Esophagus squamous epithelium (tissue), 5 donors: ENCODE measurements at places on chromosomes 11 and 22.

- H3K27me3 ChIP-seq = no peaks in the 10 kb centered on the region
- H3K27ac ChIP-seq = no peak overlapping the region
- DNase-seq = no peak
- H3K36me3 ChIP-seq = no peaks in the 10 kb centered on the region
These were observed 26.5 kb upstream of the CADM1 start for GRCh38 chr11:115530752-115531151.

DNA sequence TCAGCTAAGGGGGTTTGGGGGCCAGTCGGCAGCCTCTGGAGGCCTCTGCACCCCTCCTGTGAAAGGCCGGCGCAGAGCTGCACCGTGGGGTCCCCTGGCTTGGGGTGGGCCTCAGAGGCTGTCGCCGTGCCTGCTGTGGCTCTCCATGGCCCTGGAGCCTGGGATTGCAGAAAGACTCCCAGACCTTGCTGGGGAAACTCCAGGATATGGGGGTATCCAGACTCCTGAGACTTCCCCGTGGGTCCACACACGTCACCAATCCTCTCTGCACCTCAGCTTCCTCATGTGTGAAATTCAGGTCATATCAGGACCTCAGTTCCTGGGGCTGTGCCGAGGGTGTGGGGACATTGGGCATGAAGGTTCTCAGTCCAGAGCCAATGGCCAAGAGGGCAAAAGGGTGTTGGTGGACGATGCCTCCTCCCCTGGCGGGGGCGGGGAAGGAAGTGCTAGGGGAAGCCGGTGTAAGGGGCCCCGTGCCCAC lies 97.1 kb downstream of the KCNQ1 start:
- H3K4me3 ChIP-seq = no peak overlapping the region
- H3K36me3 ChIP-seq = no peaks in the 10 kb centered on the region
- DNase-seq = no peak
- no peaks in the 10 kb centered on the region for H3K27me3 ChIP-seq

GRCh38 chr11:47541070-47541469 lies 11.9 kb downstream of the CELF1 start:
- H3K4me1 ChIP-seq = peaks cover 82% of the 10 kb centered on the region
- H3K27ac ChIP-seq = peak overlapping the region; percentile 81
- no peaks in the 10 kb centered on the region for H3K36me3 ChIP-seq
- DNase-seq = no peak
- H3K4me3 ChIP-seq = no peak overlapping the region
- H3K27me3 ChIP-seq = no peaks in the 10 kb centered on the region

- H3K4me1 ChIP-seq = peaks cover 13% of the 10 kb centered on the region
- H3K27me3 ChIP-seq = no peaks in the 10 kb centered on the region
- peak overlapping the region; percentile 98 for H3K27ac ChIP-seq
- no peaks in the 10 kb centered on the region for H3K36me3 ChIP-seq
These were observed 496 bp downstream of the TMEM9B start for GRCh38 chr11:8963569-8964323.

DNA sequence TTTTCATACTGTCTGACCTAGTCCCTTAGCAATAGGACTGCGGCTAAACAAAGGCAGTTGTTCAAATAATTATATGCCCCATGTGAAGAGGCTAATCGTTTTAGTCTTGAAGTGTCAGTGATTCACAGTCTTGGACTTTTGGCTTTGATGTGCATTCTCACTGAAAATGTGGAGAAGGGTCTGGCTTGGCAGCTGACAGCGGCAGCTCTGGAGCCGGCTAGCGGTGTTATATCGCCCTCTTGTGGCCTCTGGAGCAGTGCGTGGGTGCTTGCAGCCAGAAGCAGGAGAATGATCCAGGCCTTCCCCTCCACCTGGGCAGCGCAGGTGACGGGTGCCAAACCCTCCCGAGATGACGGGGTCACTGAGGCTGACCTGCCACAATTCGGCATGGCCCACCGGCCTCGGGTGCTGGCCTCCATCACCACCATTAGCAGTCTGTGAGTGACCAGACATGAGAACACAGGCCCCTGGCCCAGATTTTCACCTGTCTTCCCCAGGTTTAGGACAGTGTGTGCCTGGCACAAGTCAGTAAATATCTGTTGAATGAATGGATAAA lies 90.3 kb upstream of the PITPNB start:
- no peak overlapping the region for H3K4me3 ChIP-seq
- peaks cover 72% of the 10 kb centered on the region for H3K4me1 ChIP-seq
- no peaks in the 10 kb centered on the region for H3K27me3 ChIP-seq
- peak overlapping the region; percentile 56 for H3K27ac ChIP-seq

GRCh38 chr11:44592125-44592940 lies 26.9 kb downstream of the CD82 start:
- peaks cover 6% of the 10 kb centered on the region for H3K36me3 ChIP-seq
- peak overlapping the region; percentile 43 for H3K27ac ChIP-seq
- H3K27me3 ChIP-seq = no peaks in the 10 kb centered on the region
- H3K4me3 ChIP-seq = no peak overlapping the region
- peaks cover 77% of the 10 kb centered on the region for H3K4me1 ChIP-seq

DNA sequence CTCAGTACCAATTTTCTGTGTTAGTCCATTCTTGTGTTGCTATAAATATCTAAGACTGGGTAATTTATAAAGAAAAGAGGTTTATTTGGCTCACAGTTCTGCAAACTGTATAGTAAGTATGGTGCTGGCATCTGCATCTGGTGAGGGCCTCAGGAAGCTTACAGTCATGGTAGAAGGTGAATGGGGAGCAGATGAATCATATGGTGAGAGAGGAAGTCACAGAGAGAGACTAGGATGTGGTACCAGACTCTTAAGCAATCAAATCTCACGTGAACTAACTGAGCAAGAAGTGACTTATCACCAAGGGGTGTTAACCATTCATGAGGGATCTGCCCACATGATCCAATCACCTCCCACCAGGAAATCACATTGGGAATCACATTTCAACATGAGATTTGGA lies 60.8 kb upstream of the ZBED5 start:
- DNase-seq = no peak
- H3K27me3 ChIP-seq = no peaks in the 10 kb centered on the region
- no peaks in the 10 kb centered on the region for H3K36me3 ChIP-seq

DNA sequence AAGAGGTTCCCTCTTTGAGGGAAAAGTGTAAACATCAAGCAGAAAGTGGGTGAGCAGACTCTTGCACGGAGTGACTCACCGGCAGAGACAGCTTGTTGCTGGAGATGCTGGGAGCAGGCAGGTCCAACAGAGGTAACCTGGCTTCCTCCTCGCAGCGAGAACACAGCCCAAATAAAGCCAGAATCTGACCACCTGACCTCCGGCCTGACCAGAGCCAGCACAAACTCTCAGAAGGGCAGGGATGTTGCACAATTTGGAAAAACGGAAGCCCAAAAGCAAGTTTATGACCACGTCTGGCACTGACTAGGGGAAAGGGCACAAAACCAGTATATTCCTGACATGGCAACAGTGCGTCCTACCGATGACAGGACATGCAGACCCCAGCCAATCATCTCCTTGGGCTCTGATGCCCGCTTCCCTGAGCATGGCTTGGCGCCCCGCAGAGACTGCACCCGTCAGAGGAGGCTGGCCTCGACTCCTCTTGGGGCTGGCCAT lies 5.4 kb downstream of the SMCO4 start:
- DNase-seq = no peak
- H3K27me3 ChIP-seq = no peaks in the 10 kb centered on the region
- peaks cover 11% of the 10 kb centered on the region for H3K4me1 ChIP-seq

DNA sequence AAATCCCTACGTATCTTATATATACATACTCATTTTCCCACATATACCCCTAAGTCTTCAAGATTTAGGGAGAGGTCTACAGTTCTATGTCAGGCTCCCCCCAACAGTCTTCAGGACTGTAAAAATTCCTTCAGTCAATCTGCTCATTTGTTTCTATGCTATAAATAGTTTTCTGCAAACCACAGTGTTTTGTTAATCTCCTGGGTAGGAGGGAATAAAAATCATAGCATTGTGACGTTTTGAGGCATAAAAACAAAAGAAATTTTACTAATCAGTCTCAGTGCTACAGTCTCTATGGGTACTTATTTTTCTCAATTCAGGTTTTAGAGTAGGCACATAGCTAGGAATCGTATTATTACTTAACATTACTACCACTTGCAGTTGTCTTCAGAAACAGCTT lies 552.8 kb upstream of the LRRC4C start:
- no peaks in the 10 kb centered on the region for H3K36me3 ChIP-seq
- H3K27me3 ChIP-seq = no peaks in the 10 kb centered on the region
- no peak overlapping the region for H3K27ac ChIP-seq
